ENCODE measurements at places on chromosomes 11 and 22.

GRCh38 chr11:81332276-81332675 is 1401.4 kb downstream of the FAM181B start:
- no peak for DNase-seq

GRCh38 chr22:39498368-39498767 is 3.7 kb upstream of the MIEF1 start:
- no peak for DNase-seq

DNA sequence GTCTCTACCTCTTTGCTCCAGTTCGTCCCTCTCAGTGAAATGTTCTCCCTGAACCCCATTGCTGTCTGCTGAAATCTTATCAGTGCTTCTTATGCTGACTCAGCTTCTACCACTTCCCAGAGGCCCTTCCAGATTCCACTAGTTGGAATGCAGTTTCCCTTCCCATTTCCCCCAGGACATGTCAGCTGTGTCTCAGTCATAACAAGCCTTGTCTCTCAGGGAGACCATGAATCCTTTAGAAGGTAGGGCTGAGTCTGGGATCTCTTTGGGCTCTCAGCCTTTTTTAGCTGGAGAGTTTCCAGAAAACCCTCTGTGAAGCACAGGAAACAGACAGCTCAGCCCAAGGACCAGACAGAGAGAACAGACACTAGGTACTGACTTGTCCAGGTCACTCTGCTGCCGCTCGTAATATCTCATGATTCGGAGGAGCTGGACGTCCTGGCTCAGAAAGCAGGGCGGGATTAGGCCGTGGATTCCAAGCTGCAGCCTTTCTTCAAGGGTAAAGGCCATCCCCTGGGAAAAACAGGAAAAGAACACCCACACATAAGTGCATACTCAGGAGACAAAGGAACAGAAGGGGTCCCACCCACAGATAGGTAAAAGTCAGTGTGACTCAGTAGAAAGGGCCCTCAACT is 113.0 kb downstream of the ME3 start:
- no peak for DNase-seq

- DNase-seq = no peak
These were observed 332.8 kb upstream of the PLET1 start for GRCh38 chr11:112593440-112593839.

DNA sequence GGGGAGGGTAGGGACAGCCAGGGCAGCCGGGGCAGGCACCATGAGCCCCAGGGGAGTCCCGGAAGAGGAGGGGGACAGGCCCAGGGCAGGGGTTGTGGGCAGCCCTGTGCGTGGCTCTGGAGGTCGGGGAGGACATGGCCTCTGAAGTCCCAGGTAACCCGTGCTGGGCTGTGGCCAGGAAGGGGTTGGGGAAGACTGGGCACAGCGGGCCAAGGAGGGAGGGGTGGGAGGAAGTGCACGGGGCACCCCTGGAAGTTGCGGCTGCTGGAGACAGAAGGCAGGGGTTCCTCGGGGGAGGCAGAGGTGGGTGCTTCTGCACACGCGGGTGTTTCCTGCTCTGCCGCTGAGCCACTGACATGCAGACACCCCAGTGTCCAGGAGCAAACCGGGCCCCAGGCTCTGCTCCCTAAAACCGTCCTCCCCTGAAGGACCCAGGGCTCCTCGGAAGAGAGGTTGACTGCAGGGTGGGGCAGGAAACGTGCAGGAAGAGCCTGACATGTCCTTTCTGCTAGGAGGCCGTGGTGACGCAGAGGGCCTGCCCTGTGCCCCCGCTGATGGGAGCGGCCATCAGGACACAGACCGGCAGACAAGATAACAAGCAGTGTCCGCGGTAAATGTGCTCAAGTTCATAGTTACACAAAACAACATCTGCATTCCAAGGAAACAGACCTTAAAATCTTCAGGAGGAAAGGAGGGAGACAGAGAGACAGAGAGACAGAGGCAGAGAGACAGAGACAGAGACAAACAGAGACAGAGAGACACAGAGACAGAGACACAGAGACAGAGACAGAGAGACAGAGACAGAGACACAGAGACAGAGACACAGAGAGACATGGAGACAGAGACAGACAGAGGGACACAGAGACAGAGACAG is 5.7 kb downstream of the TNNI2 start:
- no peak for DNase-seq

DNA sequence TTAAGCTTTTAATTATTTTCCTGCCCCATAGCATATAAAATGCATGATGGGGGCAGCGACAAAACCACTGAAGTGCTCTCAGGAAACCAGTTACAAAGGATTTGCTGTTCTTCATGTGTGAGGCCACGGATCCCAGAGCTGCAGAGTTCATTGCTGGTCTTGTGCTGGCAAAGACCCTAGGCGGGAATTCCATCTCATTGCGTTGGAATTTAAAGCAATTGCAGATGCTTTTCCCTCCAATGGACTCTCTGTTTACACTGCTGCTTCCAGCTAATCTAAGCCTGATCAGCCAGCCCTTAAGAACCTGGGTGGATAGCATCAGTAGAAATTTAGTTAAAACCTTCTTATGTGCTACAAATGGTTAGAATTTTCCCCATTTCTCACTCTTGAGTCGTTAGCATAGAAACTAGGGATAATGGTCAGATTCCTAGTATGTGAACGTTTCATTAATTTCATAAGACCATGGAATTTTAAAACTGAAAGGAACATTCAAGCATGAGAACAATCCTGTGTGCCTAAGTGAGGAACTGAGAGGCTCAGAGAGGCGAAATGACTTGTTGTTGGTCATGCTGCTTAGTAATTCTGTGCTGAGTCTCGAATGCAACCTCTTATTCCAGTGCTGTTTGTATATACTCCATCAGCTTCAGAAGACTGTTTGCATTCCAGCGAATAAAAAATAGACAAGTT is 36.1 kb upstream of the ADSL start:
- DNase-seq = no peak

Data from kidney epithelial cell (primary cell).